Stomach (tissue), 19 donors: ENCODE measurements at places on chromosomes 12 and 14.

DNA sequence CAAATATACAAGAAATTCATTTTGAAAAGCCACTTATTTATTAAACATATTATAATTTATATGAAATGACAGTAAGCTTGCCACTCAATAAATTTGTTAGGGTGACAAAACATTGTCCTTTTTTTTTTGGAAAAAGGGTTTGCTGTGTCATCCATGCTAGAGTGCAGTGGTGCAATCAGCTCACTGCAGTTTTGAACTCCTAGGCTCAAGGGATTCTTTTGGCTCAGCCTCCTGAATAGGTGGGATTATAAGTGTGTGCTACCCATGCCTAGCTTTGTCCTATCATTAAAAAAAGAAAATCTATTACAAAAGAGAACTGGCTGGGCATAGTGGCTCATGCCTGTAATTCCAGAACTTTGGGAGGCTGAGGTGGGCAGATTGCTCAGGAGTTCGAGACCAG is 66.8 kb downstream of the FGD6 start:
- DNase-seq = no peak

DNA sequence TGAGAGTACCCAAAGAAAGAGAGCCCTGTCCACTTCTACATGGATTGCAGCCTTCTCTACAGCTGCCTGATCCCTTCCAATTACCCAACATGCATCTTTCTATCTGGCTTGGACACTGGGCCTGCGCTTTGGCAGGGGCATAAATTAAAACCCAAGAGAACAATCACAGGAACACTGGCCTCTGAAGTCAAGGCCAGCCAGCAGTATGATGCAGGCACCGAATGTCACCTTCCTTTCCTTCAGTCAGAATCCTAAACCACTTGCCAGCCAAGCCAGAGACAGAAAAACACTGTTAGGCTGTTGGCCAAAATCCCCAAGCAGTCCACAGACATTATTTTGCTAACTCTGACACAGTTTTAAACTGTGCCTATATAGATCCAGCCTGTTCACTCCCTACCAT is 113.7 kb downstream of the DUSP6 start:
- DNase-seq = peak; percentile 37

DNA sequence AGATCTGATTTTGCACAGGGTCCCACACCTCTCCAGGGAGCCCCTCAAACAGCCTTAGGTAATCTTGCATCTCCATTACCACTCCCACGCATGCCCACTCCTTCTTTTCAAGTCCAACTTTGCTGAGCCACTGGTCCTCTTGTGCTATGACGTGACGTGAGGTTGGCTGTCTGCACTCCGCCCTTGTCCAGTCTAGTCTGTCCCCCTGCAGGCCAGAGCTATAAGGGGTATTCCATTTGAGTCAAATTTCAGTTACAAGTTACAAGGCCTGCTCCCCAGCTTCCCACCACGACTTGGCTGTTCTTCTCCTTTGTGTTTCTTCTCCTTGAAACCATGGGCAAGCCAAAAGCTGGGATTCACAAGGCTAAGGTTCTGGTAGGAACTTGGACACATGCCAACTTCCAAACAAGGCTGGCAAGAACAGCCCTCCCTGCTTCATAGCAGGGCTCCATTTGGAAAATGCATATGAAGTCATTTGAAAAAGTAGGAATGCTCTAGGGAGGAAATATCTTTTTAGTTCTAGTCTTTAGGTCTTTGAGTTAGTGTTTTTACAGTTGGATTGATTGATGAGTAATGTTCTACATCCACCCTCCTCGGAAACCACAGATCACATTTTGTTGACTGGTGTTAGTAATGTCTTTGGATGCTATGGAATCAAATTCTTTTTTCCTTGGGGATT is 49.1 kb downstream of the KCNA1 start:
- DNase-seq = no peak

DNA sequence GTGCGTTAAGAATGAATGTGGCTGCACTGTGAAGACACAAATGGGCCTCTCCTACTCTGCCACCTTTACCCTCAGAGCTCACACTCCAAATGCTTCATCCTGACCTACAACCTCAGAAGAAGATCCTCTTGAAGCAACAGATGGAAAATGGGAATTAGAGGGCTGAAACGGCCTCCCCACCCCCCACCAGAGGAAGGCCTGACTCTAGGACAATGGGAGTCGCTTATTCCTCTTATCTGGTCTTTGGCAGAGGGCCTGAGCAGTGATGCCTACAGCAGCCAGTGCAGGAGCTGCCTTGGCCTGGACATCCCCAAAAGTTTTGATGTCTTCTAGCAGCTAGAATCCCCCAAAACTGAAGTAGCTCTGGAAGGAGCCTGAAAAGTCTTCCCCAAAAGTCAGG is 29.2 kb downstream of the BTBD7 start:
- DNase-seq = peak; percentile 9

DNA sequence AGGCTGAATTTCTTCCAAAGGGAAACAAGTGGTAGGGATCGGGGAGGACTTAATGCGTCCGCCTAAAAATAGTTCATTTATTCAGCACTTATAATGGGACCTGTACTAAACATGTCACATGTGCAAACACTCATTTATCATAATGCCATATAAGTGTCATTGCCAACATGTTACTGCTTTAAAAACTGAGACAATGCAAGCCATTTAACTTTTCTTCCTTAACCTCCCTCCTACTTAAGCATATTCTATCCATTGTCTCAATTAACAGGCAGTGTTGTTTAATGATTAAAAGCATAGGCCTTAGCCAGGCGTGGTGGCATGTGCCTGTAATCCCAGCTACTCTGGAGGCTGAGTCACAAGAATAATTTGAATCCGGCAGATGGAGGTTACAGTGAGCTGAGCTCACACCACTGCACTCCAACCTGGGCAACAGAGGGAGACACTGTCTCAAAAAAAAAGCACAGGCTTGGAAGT is 13.5 kb upstream of the SCFD1 start:
- DNase-seq = no peak

DNA sequence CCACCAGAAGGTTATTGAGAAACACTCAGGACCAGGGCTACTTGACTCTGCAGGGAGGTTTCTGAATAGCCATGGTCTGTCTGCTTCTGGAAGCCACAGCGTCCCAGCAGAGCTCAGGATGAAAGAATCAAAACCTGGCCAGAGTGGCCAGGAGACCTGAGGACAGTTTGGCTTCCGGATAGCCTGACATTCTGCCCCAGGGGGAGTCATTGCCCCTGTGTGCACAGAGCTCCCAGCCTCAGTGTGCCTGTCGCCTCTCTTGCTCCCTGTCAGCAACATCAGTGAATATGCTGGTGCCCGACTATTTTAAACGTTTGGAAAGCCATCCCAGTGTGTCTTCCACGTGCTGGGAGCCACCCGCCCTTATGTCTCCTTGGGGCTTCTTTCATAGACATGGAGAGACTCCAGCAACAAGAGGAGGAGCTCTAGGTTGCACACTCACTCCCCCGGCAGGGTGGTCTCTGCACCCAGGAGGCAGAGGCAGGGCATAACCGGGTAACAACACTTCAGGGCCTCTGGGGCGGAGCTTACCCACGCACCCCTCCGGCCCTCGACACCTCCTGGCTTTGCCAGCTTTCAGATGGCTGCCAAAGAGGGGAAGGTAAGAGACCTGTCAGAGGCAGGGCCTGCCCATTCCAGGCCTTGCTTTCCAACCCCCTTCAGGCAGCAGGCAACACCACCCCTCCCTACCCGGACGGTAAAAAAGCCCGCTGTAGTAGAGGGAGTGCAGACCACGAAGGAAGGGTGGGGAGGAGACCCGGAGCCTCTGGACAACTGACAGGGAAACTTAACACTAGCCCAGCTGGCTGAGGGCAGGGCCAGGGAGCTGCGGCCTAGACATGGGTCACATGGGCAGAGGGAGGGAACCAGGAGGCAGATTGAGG is 19.0 kb upstream of the SLC6A12 start:
- DNase-seq = no peak

- DNase-seq = no peak
Observed at GRCh38 chr12:123027726-123028445, 47.4 kb downstream of the ARL6IP4 start.

- DNase-seq = peak; percentile 77
Observed at GRCh38 chr14:37597538-37597913, 2.1 kb downstream of the TTC6 start.

GRCh38 chr14:38522724-38523123 is 266.8 kb upstream of the CLEC14A start:
- no peak for DNase-seq

DNA sequence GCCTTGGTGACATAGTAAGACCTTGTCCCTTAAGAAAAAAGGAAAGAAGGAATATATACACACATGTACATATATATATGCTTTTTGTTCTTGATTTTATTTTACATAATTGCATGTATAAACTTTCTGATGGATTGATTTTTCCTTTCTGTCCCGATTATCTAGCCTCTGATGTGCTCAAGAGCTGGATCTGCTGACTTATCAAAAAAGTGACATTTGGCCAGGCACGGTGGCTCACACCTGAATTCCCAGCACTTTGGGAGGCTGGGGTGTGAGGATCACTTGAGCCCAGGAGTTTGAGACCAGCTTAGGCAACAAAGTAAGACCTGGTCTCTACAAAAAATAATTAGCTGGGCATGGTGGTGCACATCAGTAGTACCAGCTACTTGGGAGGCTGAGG is 12.0 kb downstream of the SNRNP35 start:
- no peak for DNase-seq

DNA sequence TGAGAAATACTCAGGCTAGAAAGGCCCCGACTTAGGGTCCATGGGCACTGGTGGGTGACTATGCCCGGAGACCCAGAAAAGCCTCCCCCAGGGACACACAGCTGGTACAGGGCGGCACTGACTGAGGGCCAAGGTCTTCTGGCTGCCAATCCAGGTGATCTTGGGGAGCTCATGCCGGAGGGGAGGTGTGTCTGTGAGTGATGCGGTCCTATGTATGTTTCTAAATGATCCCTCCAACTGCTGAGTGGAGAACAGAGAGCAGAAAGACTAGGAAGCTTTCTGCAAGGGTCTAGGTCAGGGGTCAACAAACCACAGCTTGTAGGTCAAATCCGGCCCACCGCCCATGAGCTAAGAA is 391 bp downstream of the SERPINA4 start:
- DNase-seq = no peak

DNA sequence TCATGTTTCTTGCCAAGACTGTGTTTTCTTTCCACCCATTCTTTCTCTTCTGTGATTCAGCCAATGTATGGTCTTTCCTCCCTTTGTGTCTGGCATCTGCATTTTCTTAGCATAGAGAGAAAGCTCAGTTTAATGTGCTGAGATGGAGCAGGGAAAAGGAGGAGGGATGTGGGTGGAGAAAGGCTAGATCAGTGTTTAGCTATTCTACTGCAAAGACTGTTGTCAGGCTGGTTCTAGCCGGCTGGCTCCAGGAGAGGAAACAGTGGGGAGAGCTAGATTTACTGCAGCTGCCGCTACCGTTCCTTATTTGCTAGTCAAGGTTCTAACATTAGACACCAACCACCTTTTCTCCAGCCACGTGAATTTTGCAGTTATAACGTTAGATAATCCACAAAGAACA is 5.2 kb upstream of the RIMKLB start:
- no peak for DNase-seq

GRCh38 chr12:6065863-6066199 is 58.6 kb downstream of the VWF start:
- no peak for DNase-seq

DNA sequence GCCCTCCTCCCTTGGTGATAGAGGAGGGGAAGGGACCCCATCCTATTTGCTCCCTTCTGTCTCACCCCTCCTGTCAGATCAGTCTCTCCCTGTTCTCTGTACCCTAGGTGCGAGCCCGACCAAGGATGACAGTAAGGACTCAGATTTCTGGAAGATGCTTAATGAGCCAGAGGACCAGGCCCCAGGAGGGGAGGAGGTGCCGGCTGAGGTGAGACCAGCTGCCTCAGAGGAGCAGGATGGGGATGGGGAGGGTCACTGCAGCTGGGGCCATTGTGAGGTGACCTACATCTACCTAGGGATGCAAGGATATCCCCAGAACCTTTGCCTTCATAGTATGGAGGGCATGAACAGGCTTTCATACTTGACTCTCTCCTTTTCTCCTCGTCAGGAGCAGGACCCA is 22.2 kb downstream of the AGAP2 start:
- no peak for DNase-seq

- DNase-seq = no peak
Observed at GRCh38 chr14:75714991-75715390, 53.9 kb downstream of the TTLL5 start.

- no peak for DNase-seq
Observed at GRCh38 chr12:2614341-2614740, 180.4 kb upstream of the FKBP4 start.

DNA sequence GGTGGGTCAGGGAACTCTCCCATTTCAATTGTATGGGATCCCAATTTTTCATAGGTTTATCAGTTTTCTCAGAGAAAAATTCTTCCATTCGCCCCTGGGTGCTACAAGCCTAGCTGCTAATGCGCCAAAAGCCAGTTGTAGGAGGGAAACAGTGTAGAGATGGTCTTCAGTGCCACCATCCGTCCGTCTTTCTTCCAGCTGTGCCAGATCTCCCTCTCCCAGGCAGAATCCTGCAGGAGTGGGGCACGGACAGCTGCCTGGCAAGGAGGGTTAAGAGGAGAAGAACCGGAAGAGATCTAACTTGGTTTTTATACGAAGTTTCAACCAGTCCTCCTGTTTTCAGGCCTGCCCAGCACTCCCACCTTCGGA is 38.9 kb upstream of the FUT8 start:
- DNase-seq = peak; percentile 31

- no peak for DNase-seq
Observed at GRCh38 chr12:52120951-52121823, 41.7 kb downstream of the SMIM41 start.

DNA sequence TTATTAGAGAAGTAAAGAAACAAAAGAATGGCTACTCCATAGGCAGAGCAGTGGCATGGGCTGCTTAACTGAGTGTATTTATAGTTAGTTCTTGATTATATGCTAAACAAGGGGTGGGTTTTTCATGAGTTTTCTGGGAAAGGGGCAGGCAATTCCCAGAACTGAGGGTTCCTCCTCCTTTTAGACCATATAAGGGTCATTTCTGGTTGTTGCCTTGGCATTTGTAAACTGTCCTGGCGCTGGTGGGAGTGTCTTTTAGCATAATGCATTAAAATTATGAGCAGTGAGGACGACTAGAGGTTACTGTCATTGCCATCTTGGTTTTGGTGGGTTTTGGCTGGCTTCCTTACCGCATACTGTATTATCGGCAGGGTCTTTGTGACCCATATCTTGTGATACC is 40.1 kb downstream of the CCDC60 start:
- no peak for DNase-seq

DNA sequence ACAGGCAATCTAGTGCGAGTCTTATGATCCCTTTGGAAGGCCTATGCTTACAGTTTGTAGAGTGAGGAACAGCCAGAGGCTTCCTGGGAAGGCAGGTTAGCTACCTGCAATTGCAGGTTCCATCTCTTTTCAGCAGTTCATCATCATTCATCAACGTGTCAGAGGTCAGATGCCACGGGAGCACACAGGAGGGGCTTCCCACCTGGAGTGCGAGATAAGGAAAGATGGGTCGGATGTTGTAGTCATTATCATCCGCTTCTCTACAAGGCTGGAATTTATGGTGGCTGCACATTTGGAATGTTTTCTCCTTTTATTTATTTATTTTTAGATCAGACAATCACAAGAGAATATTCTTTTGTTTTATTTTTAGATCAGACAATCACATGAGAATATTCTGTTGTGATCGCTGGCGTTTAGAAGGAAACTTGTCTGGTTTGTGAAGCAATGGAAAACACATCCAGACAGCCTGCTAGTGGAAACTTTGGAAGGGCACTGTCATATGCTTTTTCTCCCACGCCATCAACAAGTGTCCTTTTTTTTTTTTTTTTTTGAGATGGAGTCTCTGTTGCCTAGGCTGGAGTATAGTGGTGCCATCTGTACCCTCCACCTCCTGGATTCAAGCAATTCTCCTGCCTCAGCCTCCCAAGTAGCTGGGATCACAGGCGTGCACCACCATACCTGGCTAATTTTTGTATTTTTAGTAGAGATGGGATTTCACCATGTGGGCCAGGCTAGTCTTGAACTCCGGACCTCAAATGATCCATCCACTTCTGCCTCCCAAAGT is 1.9 kb upstream of the BICD1 start:
- DNase-seq = no peak
